H54 (cell line): ENCODE measurements at places on chromosomes 16 and 17.

- DNase-seq: no peak
Measured at GRCh38 chr17:79781736-79782575, 4.0 kb downstream of the CBX2 start.

DNA sequence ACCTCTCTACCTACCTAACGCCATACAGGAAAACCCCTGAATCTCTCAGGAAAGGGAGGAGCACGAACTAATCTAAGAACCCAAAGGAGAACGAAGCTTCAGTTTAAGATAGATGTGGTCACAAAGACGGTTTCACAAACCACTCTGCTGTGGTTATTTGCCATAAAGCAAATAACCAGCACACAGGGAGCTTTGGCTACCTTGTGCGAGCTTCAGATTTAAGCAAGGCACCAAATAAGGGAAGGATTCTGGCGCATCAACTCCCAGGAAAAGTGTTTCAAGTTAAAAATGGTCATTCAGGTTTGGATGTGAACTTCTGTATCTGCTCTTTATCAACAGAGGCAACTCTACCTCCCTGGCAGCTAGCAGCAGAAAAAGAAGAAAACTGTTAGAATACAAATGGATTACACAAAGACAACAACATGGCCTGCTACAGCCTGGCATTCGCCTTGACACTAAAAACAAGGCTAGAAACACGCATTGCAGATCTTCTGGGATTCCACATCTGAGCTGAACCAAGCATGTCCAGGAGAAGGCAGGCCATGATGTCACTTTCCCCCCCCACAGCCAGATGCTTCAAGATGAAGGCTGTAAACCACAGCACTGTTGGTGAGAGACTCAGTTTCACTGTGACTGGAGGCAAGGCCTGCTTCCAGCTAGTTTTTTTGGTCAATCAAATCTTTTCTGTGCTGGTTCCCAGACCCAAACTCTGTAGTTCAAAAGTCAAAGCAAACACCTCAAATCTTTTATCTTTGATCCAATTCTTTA, 43.6 kb downstream of the SMG6 start:
- no peak for DNase-seq

DNA sequence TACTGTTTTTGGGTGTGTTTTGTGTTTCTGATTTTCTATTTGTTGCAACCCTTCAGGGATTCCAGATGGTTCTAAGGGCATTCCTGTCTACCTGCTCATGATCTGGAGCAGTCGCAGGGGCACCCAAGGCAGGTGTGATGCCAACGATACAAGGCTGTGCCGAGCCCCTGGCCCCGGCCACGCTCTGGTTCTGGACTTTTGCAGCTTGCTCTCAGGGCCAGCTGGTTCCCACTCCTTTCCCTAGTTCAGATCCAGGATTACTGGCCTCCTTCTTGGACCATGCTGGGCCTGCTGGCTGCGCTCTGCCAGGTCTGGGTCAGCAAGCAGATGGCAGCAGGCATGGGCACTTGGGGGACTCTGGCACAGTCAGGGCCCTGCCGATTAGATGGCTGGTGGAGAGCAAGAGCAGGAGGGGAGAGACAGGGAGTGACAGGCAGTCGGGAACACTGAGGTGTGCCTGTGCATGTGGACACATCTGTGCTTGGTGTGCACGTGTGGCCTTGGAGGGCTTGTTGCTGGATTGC, 15.2 kb upstream of the RAP1GAP2 start:
- DNase-seq: no peak

DNA sequence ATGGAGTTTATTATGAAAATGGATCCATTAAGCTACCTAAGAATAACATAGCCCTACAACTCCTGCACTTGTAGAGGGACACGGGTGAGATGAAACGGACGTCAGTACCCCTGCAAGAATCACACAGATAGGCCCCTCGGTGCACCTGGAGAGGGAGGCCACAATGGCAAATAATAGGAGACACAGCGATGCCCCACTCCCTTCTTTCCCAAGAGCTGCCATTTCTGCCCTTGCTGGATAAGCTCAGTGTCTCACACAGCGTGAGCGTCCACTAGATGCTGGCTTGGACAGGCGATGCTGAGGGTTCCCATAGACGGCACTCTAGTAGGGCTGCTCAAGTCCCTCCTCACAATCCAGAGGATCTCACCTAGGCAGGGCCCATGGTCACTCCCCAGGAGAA, 67.8 kb downstream of the ADCY9 start:
- no peak for DNase-seq

DNA sequence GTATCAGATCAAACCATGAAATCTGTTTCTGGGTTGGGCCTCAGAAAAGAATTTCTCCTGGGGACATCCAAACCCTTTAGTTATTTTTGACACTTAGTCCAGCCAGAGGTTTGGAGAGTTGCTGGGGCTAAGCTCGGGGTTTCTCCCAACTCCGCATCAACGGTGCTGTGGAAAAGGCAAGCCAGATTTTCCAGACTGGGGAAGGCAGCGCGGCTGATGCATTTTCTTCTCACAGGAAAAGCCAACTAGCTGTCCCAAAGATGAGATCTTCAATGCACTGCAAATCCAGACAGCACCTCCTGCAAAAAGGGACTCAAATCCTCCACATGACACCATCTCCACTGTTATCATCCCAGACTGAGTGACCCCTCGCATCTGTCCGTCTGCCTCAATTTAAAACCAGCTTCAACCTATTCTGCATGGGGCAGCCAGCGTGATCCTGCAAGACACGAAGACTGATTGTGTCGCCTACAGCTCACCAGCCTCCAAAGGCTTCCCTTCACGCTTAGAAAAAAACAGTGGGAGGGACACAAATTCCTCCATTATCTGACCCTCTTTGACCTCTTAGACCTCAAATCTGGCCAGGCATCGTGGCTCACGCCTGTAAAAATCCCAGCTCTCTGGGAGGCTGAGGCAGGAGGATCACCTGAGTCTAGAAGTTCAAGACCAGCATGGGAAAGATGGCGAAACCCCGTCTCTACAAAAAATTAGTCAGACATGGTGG, 62.0 kb downstream of the GAS7 start:
- DNase-seq: no peak

GRCh38 chr16:69064764-69065313, 40.6 kb upstream of the HAS3 start:
- DNase-seq: no peak

DNA sequence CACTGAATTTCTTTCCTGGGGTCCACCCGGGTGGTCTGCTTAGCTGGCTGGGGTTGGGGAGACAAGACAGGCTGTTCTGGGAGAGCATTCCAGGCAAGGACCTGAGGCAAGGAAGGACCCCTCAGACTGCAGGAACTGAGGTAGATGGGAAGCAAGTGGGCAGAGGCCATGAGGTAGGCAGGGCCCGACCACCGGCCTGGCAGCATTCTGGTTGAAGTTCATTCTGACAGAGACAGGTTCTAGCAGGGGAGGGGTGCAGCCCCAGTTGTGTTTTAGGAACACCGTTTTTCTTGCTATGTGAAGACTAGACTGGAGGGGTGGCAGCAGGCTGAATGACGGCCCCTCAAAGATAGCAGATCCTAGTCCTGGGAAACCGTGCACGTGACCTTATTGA, 17.5 kb downstream of the B9D1 start:
- DNase-seq: no peak

DNA sequence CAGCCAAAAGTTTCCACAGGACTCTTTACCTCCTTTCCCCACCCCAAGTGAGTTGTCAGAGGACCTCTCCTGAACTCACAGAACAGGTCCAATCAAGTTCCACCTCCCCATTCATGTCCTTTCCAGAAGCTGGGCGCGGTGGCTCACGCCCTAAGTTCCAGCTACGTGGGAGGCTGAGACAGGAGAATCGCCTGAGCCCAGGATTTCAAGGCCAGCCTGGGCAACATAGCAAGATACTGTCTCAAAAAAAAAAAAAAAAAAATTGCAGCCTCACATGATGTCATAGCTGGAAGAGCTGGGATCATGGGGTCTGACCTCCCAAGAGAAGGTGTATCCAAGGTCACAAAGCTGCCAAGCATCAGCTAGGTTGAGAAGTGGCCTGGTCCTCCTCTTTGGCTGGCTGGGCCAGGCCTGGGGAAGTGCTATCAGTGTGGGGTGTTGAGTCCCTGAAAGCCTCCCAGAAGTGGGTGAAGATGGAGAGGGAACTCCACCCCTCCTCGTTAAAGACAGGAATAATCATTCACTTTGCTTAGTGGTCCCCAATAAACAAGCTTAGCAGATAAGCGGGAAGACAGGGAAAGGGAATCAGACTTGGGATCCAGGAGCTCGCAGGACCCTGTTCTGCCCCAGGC, 5.5 kb upstream of the MNT start:
- DNase-seq: no peak

- DNase-seq: no peak
Measured at GRCh38 chr17:63700528-63701455, 867 bp upstream of the LIMD2 start.

DNA sequence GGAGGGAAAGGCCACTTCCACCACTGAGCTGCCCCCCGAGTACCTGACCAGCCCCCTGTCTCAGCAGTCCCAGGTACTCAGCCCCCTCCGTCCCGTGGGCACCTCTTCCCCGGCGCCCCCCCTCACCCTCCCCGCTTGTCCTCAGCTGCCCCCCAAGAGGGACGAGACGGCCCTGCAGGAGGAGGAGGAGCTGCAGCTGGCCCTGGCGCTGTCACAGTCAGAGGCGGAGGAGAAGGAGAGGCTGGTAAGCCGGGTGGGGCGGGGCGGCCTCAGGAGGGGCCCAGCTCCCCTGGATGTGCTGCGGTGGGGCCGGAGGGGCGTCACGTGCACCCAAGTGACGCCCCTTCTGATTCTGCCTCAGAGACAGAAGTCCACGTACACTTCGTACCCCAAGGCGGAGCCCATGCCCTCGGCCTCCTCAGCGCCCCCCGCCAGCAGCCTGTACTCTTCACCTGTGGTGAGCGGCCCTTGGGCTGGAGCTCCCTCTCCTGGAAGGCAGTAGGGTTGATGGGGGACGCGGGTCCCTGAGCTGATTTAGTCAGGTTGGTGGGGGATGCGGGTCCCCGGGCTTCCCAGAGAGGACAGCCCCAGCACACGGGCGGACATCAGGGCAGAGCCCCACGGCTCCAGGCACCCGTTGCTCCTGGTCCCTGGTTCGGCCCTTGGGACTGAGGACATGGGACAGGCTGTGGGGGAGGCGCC, 9.5 kb upstream of the MRPL12 start:
- no peak for DNase-seq

- no peak for DNase-seq
Measured at GRCh38 chr16:8548166-8548565, 42.1 kb downstream of the TMEM114 start.

GRCh38 chr16:17453364-17454038, 17.3 kb downstream of the XYLT1 start:
- DNase-seq: no peak

GRCh38 chr17:14815079-14815478, 450.0 kb downstream of the PMP22 start:
- no peak for DNase-seq

GRCh38 chr17:62690168-62690897, 62.9 kb downstream of the MRC2 start:
- DNase-seq: no peak

- DNase-seq: no peak
Measured at GRCh38 chr17:40564883-40565768, at the start of gene CCR7. Gene CCR7 (minus strand): TSS chr17:40565472. CDS start chr17:40565409, 63 bp downstream.

GRCh38 chr17:55348749-55349354, 72.8 kb downstream of the MMD start:
- DNase-seq: peak; percentile 20

GRCh38 chr17:73336408-73337329, 24.9 kb upstream of the CDC42EP4 start:
- no peak for DNase-seq

DNA sequence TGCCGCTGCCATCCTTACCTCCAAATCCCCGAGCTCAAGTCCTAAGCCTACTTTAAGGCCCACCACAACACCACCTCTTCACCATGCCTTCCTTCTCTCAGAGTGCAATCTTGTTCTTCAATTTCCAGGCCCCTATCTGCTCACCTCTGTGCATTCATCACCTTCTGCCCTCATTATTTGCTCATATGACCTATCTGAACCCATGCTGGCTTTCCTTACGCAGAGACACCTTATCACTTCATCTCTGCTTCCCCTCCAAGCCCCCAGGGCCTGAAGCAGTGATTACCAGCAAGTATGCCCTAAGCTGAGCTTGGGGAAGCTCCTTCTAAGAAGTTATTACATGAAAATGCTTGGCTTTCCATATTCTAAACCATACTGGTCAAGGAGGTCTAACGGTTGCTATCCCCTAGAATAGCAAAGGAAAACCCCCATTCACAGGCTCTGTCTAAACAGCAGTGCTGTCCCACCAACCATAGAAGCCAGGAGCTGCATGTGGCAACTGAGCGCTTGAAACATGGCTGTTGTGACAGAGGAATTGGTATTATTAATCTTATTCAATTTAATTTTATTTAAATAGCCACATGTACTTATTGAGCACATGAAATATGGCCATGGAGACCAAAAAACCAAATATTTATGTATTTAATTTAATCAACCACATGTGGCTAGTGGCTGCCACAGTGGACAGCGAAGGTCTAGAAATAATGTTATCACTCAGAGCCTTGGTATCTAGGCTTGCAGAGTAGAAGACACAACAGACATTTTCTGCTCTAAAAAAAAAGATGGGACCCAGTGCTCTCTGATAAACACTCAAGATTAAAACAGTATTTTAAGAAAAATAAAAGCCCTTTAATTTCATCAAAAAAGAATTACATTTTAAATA, 13.9 kb downstream of the USP7 start:
- DNase-seq: no peak

DNA sequence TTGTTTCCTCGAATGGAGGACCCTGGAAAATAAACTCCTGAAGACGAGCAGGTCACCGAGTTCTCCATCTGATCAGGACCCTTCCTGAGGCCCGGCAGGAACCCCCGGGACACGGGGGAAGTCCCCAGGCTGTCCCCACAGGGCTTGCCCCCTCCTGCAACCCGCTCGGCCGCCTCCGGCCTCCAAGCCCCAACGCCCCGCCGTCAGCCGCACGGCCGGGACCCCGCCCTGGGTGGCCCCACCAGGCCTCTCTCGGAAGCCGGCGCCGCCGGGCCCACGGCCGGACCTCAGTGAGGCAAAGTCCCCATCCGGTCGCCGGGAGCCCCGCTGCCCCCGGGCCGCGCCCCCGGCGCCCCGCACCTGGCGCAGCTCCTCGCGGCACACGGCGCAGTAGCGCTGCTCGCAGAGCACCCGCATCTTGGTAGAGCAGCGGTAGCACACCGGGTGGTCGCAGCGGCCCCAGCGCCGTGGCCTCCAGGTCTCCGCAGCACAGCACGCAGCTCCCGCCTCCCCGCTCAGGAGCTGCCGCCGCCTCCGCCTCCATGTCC, 383 bp downstream of the ZNF598 start:
- no peak for DNase-seq

DNA sequence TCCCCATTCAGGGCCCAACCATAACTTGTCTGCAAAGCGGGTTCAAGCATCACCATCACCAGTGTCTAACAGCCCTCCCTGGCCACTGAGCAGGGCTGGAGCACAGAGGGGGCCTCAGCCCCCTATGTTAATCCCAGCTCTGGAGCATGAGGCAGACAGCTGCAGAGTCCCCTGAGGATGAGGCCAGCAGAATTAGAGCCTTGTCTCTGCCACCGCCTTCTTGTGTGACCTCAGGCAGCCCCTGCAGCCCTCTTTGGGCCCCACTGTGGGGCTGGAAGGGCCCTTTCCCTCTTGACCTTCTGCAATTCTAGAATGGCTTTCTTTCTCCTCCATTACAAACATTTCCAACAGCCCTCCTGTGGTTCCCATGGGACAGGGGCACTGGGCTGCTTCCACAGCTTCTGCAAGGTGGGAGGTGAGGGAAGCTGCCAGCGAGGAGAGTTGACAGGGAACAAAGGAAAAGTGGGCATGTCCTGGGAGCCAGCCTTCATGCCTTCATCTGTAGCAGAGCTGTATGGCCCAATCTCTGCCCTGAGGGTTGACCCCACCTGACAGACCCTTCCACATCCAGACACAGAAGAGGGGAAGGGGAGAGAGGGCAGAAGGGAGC, 65.7 kb downstream of the TMEM132E start:
- no peak for DNase-seq
